Amniotic epithelial cell (primary cell): ENCODE measurements at places on chromosomes 4 and X.

DNA sequence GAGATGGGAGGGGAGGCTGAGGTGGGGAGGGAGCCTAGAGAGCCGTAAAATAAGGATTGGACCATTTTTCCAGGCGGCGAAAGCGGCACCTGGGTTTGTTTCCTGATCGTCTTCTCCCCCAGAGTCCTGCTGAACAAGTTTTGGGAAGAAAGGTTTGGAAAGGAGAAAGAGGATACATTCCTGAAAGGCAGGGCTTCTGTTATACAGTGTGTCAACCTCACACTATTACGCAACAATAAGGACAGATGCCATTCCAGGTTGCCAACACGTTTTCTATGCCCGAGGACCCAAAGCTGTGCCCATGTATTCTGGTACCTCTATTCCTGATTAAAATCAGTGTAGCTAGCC lies 658 bp downstream of the SCOC start:
- no peak for DNase-seq

- no peak for DNase-seq
Observed at GRCh38 chrX:36407836-36408235, 488.3 kb downstream of the CFAP47 start.

- DNase-seq: no peak
Observed at GRCh38 chr4:66653937-66654336, 891.4 kb downstream of the CENPC start.

DNA sequence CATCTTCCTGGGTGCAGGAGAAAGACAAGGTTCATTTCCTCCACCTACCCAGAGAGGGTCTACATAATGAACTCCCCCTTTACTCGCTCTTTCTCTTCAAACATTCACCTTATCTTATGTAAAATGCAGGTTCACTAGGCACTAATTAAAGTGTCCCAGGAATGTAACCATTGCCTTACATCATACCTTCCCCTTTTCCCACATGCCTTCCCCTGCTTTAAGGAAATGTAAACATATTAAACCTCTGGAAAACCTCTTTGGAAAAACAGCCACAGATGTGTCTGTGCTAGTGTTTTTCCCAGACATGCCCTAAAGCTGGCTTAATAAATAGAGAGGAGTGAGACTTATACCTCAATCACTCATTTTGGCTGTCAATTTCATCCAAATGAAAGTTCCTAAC lies 15.8 kb downstream of the TBC1D9 start:
- no peak for DNase-seq

DNA sequence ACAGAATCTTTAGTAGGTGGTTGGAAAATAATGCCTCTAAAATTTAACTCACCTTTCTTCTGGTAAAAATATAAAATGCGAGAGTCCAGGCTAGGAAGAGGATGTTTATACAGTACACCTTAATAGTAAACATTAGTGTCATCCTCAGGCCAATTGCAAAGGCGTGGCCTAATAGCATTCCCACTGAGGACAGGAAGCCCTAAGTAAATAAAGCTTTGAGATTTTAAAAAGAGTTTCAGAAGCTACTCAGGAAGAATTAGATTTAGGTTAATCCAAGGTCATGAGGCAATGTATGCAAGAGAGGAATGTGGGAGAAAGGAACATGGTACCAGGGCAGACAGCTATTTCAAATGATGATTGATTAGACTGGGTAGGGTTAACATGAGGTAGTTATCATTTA lies 49.5 kb downstream of the RPGR start:
- no peak for DNase-seq

- no peak for DNase-seq
Observed at GRCh38 chr4:56677711-56678110, 3.4 kb downstream of the HOPX start.

- peak; percentile 11 for DNase-seq
Observed at GRCh38 chr4:68176500-68176899, 46.8 kb upstream of the TMPRSS11F start.

- peak; percentile 90 for DNase-seq
Observed at GRCh38 chr4:8528713-8529112, 51.5 kb upstream of the GPR78 start.

DNA sequence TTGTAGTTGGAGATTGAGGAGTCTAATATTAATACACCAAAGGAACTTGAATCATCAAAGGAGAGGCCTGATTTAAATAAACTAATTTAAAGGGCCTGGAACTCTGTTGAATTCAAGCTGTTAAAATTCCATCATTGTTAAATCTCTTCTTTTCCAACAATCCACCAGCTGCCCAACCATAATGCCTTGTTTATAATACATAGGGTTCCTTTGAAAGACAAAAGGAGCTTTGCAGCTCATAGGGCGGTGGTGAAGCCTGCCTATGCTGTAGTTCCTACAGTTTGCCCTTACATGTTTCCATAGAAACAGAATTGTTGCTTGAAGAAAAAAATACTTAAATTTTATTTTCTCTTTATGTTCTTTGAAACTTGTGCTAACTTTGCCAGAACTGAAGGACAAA lies 102.8 kb downstream of the GLUD2 start:
- DNase-seq: no peak

GRCh38 chrX:115449742-115450141 lies 111.2 kb upstream of the PLS3 start:
- DNase-seq: peak; percentile 68

DNA sequence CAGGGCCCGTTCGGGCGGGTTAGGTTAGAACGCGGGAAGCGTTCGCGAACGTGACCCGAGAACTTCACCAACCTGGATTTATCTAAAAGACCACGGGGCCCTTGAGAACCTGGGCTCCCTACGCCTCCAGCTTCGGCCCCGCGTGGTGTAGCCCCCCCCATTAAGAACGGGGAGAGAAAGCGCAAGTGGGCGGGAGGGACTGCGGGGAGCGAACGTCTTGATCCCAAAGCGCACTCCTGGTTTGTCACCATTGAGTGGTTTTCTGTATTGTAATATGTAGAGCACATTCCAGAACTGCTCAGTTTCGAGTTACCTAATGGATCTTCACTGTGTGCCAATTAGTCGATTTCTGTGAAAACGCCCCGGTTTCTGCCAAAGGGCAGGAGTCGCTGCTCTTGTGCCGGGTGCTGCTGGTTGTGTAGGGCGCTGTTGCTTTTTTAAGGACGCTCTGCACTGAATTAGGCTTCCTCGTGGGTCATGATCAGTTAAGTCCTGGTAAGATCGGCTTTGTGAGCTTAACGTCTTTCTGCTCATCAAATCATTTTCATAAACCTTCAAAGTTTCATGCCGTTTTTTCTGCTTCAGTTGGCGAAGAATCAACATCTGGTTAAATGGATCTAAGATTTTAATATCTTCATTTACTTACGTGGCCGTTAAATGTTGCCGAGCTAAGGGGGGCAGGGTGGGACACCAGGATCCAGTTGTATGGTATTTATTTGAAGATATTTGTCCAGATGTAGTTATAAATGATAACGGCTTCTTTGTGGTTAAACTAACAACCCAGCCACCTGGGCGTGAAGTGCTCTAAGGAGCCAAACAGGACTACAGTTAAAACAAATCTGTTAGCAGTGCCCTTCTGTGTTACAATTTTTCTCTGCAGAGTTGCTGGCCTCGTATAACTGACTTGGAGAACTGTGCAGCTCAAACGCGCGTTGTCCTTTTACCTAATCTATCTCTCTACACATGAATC lies 809 bp downstream of the MND1 start:
- peak; percentile 59 for DNase-seq

DNA sequence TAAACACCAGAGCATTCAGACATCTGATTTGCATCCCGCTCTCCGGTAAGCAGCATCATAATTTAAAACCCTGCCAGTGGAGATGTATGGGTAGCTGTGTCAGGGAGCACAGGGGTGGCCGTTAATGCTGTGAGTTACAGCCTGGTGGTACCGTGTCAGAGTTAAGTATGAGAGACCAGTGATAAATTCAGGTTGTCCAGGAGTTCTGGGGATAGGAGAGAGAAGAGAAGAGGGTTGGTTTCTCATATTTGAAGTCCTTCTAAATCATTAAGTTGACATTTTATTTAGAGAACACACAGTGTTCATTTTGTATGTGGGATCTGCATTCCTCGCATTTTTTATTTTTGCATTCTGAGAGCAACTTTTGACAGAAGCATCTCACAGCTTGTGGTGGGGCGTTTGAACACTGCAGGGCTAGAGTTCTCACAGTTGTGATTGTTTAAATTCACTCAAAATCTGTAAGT lies 157.6 kb downstream of the DCLK2 start:
- DNase-seq: peak; percentile 70

DNA sequence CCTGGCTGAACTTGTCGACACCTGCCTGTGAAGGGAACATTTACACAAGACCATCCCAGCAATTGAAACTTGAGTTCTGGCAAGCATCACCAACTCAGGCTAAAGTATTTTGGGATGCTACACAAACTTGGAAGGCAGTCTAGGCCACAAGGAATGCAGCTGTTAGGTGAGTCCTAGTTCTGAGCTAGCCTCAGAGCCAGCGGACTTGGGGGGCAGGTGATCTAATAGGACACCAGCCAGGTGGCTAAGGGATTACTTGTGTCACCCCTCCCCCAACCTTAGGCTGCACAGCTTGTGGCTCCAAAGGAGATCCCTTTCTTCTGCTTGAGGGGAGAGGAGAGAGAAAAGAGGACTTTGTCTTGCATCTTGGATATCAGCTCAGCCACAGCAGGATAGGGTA lies 62.3 kb upstream of the DKK2 start:
- no peak for DNase-seq

GRCh38 chr4:123120473-123120872 lies 198.1 kb upstream of the NUDT6 start:
- DNase-seq: peak; percentile 80

GRCh38 chr4:120771907-120772306 lies 150.6 kb downstream of the PRDM5 start:
- no peak for DNase-seq

GRCh38 chr4:154422152-154422551 lies 69.4 kb downstream of the DCHS2 start:
- no peak for DNase-seq

- DNase-seq: no peak
Observed at GRCh38 chrX:37627602-37628001, 56.1 kb downstream of the LANCL3 start.
